ENCODE measurements at places on chromosomes 6 and 20.

DNA sequence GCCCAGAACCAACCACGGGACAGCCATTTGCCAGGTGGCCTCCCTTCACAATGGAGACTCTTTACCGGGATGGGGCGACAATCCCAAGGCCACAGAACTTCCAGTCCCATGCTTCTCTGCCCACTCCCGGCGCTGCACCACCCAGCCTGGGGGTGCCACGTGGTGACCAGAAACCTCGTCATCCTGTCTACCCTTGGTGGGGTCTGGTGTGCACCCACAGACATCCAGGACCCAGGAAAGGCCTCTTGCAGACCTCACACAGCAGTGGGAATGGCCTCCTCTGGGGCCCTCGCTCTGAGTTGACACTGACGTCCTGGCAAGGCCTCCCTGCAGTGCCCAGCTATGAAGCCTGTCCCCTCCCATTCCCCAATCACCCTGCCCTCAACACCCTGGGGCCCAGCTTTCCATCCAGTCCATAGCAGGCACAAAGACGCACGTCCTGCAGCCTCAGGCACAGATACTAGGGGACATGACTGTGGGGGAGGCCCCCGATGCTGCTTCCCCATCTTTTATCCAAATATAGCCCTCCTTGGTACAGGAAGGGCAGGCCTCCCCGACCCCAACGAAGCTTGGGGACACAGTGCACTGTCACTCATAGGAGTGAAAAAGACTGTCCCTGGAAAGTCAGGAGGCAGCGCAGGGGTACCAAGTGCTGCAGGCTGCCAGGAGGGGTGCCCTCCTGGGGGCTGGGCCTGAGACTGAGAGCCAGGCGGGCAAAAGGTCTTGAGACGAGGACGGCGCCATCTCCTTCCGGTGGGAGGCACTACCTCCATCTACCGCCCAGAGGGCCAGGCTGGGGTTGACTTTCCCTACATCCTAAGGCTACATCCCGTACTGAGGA is 7.2 kb downstream of the CST7 start:
- no peak overlapping the region for H3K4me3 ChIP-seq
- no peaks in the 10 kb centered on the region for H3K27me3 ChIP-seq
- no peaks in the 10 kb centered on the region for H3K4me1 ChIP-seq
- H3K36me3 ChIP-seq: no peaks in the 10 kb centered on the region
- H3K27ac ChIP-seq: no peak overlapping the region
- no peak for DNase-seq

GRCh38 chr6:20441236-20441635 is 39.6 kb downstream of the E2F3 start:
- no peak for DNase-seq
- no peaks in the 10 kb centered on the region for H3K36me3 ChIP-seq
- no peaks in the 10 kb centered on the region for H3K4me1 ChIP-seq
- no peak overlapping the region for H3K4me3 ChIP-seq

- H3K4me1 ChIP-seq: peaks cover 10% of the 10 kb centered on the region
- H3K4me3 ChIP-seq: no peak overlapping the region
- no peaks in the 10 kb centered on the region for H3K27me3 ChIP-seq
- no peak overlapping the region for H3K27ac ChIP-seq
- DNase-seq: no peak
- peaks cover 52% of the 10 kb centered on the region for H3K36me3 ChIP-seq
Measured at GRCh38 chr6:158766621-158767455, 52.3 kb downstream of the EZR start.

- no peak overlapping the region for H3K4me3 ChIP-seq
- H3K36me3 ChIP-seq: peaks cover 29% of the 10 kb centered on the region
- peak overlapping the region; percentile 60 for H3K27ac ChIP-seq
Measured at GRCh38 chr20:47278907-47279348, 77.6 kb downstream of the ZMYND8 start.
